ENCODE measurements at places on chromosomes 12 and 14. TPM values are rescaled to one million over a fixed set of nuclear protein-coding genes. Genes with fewer than 3 reads are reported as not detected.

GRCh38 chr14:92960706-92961566 lies 38.0 kb downstream of the CHGA start:
- no peak for DNase-seq

GRCh38 chr12:28306535-28306934 lies 116.3 kb downstream of the CCDC91 start:
- no peak for DNase-seq

GRCh38 chr12:25424211-25424731 lies 128.8 kb downstream of the LMNTD1 start:
- DNase-seq: no peak

GRCh38 chr12:26855337-26855736 lies 22.3 kb upstream of the ITPR2 start:
- no peak for DNase-seq

- DNase-seq: no peak
Measured at GRCh38 chr14:35866595-35867279, 40.6 kb downstream of the BRMS1L start.

GRCh38 chr12:12016284-12017100 lies 54.2 kb upstream of the BCL2L14 start:
- no peak for DNase-seq

DNA sequence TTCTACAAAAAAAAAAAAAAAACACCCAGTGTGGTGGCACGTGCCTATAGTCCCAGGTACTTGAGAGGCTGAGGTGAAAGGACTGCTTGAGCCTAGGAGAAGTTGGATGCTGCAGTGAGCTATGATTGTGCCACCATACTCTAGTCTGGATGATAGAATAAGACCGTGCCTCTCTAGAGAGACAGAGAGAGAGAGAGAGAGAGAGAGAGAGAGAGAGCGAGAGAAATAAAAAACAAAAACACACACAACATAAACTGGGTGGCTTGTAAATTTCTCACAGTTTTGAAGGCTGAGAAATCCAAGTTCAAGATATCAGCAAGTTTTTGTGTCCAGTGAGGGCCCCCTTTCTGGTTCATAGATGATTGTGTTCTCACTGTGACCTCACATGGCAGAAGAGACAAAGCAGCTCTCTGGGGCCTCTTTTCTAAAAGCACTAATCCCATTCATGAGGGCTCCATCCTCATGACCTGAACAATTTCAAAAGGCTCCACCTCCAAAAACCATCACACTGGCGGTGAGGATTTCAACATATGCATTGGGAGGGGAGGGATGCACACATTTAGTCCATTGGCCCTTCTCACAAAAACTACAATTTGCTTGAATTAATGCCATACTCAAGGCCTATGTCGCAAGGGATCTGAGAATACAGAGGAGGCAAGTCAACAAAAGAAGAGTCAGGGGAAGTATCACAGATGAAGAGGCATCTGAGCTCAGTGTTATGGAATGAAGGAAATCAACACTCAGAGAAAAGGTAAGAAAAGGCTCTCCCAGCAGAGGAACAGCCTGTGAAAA lies 94.9 kb downstream of the PPM1H start:
- DNase-seq: no peak

GRCh38 chr14:105525861-105526775 lies at the start of gene TMEM121:
TSS of gene TMEM121 (plus strand) at chr14:105526583. CDS start at chr14:105528835, 2,252 bp downstream.
- DNase-seq: peak; percentile 34

DNA sequence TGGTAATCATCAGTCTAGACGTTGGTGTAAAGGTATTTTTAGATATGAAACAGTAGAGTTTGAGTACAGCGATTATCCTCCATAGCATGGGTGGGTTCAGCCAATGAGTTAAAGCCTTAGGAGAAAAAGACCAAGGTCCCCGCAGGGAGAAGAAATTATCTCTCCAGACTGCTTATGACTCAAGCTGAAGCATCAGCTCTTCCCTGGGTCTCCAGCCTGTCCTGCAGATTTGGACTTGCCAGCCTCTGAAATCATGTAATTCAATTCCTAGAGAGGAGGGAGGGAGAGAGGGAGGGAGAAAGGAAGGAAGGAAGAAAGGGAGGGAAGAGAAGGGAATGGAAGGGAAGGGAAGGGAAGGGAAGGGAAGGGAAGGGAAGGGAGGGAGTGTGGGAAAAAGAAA lies 12.0 kb upstream of the DTX1 start:
- no peak for DNase-seq

GRCh38 chr12:94762259-94762942 lies 112.0 kb upstream of the TMCC3 start:
- no peak for DNase-seq

- peak; percentile 86 for DNase-seq
Measured at GRCh38 chr12:121227294-121227693, 17.4 kb downstream of the P2RX4 start.

DNA sequence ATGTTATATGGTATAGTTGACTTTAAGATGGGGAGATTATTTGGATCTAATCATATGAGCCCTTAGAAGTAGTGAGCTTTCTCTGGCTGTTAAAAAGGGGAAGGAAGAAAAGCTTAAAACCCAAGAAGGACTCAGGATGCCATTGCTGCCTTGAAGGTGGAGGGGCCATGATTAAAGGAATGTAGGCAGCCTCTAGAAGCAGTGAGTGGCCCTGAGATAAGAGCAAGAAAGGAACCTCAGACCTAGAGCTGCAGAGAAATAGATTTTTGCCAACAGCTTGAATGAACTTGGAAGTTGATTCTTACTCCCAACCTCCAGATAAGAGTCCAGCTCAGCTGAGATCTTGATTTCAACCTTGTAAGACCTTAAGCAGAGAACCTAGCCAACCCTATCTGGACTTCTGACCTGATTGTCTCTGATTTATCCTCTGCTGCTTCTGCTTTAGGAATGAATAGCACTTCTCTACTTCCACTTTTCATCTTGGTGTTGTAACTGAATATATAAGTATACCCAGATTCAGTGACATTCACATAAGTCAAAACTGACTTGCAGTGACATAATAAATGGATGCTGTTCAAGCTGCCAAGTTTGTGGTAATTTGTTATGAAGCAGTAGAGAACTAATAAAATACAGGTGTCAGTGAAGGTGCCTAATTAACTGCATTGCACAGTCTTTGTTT lies 33.5 kb downstream of the RAD51B start:
- DNase-seq: no peak

CEP83 gene
- 9.0 TPM for total RNA-seq

WSCD2 gene
- 4.2 TPM for total RNA-seq

KRT2 gene
- total RNA-seq: not detected

TAS2R42 gene
- not detected for total RNA-seq

BLOC1S1 gene
- 159 TPM for total RNA-seq

FOXN4 gene
- not detected for total RNA-seq

PDZRN4 gene
- total RNA-seq: 2.3 TPM
